ENCODE measurements at places on chromosomes 2 and 18. TPM values are rescaled to one million over a fixed set of nuclear protein-coding genes. Genes with fewer than 3 reads are reported as not detected.

- DNase-seq: no peak
Measured at GRCh38 chr2:193011870-193012269, 817.1 kb upstream of the TMEFF2 start.

DNA sequence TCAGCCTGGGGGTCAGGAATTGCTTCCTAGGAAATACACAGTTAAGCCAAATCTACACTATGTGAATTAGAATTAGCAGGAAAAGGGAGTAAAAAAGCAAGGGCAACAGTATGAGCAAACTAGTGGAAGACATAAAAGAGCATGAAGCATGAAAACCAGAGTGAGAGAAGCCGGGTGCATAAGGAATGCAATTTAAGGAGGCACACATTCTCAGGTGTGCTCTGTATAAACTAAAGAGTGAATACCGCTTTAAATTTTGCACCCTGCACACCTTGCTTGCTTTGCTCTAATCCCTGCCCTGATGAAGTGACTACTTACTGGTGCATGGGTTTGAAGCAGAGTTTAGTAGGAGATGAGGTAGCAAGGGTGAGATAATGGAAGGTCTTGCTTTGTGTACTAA lies 65.7 kb upstream of the EPHA4 start:
- no peak for DNase-seq

- DNase-seq: no peak
Measured at GRCh38 chr2:5387406-5387805, 304.8 kb upstream of the SOX11 start.

- peak; percentile 34 for DNase-seq
Measured at GRCh38 chr18:44792456-44793061, 111.9 kb downstream of the SETBP1 start.

DNA sequence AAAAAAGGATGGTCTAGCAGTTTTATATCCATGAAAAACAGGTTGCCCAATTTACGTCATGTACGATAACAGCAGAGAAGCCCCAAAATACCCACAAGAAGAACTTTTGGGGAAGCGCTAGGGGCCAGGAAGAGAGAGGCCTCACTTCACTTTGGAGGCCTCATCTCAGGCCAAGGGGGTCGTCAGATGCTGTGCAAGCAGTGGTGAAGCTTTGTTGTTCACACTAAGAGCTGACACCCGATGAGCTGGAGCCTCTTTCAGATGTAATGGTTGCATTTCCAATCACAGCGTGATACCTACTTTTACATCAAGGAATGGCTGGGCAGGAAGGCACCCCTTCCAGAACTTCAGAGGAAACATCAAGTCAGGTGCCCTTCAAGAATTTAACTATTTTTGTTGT lies 242.3 kb upstream of the PXDN start:
- no peak for DNase-seq

- no peak for DNase-seq
Measured at GRCh38 chr2:187991389-187991788, 300.3 kb upstream of the GULP1 start.

The ALPP gene
- not detected for total RNA-seq

- no peak for DNase-seq
Measured at GRCh38 chr2:110717734-110718133, 14.6 kb upstream of the ACOXL start.

The PLB1 gene
- total RNA-seq: 3.8 TPM

DNA sequence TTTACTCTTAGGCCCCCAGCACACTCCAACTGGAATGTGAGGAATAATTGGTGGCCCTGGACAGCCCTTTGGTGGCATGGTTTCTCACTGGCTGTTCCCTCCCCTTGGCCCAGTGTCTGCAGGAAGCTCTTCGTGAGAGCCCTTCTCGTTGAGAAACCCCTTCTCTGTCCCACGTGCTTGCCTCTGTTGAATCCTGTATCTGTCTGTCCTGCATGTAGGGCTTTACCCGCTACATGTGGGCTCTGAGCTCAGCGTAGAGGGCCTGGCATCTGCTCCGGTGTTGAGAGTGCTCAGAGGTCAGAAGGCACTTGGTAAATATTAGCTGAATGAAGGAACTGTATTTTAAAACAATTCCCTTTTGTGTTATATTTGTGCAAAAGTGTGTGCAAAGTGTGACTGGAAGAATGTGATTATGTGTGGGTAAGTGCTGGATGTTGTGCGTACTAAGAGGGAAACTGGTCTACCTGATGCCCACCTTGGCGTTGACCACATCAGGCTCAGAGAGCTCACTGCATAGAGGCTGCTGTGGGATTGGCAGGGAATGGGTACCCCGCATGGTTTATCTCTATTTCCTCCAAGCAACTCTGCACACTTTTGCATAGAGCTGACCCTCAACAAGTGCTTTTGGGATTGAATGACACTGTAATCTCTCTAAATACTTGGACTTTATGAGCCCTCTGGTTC lies 40.0 kb downstream of the RNF144A start:
- DNase-seq: no peak

The LRATD1 gene
- 8.0 TPM for total RNA-seq

GRCh38 chr18:38644875-38645641 lies 1079.5 kb upstream of the CELF4 start:
- DNase-seq: peak; percentile 56

Data from foreskin keratinocyte (primary cell).